ENCODE measurements at places on chromosomes 4 and X. TPM values are rescaled to one million over a fixed set of nuclear protein-coding genes. Genes with fewer than 3 reads are reported as not detected.

DNA sequence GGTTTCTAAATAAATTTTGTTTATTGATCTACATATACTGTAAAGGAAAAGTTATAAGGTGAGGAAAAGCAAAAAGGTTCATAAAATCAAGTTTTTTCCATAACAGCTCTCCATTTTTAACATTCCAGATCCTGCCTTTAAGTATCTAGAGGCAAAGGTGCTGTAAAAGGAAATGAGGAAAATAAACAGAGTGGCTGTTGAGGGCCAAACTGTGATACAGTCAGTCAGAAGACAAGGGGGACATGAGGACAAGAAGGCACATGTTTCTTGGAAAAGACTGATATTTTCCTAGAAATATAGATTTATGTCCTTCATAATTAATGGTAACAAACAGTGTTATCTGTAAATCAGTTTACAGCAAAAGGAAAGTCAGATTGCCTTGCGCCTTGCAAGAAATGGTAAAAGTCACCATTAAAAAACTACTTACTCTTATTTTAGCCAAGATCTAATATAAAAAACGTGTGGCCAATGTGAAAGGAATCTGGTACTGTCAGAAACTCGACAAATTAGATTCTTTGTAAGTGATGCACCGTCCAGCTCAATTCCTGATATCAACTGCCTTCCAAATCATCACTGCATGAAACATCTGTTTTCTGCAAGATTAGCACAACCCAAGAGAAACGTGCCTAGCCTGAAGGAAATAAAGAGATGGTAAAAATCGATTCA is 34.0 kb upstream of the VEGFD start:
- DNase-seq = no peak

GRCh38 chrX:17842769-17843525 is 18.2 kb downstream of the RAI2 start:
- no peak for DNase-seq

- peak; percentile 54 for DNase-seq
These were observed 405.6 kb downstream of the FAM47A start for GRCh38 chrX:33726281-33727160.

GRCh38 chr4:74967324-74967723 is 34.4 kb downstream of the PARM1 start:
- no peak for DNase-seq

- no peak for DNase-seq
These were observed 93.4 kb upstream of the SHOX start for GRCh38 chrX:537151-537550.

- peak; percentile 64 for DNase-seq
These were observed at the start of gene TRIM2 for GRCh38 chr4:153204247-153204671. TRIM2 (plus strand) TSS chr4:153204443; CDS start chr4:153204531, 88 bp downstream.

DNA sequence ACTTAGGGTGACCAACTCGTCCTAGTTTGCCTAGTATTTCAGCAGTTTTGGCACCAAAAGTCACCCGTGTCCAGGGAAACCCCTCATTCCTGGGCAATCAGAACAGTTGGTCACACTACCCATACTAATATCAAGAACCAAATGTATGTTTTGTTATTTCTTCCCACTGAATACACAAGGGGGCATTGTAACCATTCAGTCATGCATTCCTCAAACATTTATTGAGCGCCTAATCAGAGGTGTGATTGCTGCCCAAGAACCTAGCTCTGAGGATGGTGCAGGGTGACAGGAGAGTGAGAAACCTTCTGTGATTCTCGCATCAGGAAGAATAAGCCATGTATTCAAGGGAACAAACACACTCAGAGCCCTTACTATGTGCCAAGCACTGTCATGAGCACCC is 69.8 kb upstream of the RAI2 start:
- DNase-seq = no peak

- no peak for DNase-seq
These were observed 19.8 kb upstream of the PPARGC1A start for GRCh38 chr4:23909671-23910070.

- no peak for DNase-seq
These were observed 139.7 kb downstream of the TSPAN5 start for GRCh38 chr4:98518559-98519267.

GRCh38 chr4:8577046-8577445 is 3.1 kb upstream of the GPR78 start:
- DNase-seq = no peak

DNA sequence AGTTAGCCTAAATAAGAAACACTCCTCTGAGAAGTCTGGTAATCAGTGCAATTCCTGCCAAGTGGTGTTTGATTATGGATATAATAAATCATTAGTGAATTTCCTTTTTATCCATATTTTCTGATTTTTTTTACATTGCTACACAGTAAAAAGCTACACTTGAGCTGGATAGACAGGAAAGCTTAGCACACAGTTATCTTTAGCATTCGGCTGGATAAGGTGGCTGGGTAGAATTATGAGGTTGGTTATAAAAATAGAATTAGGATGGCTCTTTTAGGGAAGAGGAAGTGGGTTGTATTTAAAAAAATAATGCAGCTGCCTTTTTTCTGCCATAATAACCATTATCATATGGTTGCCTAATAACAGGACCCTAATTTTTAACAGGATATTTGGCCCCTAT is 460.6 kb downstream of the NAF1 start:
- DNase-seq = no peak

- DNase-seq = no peak
These were observed 550.9 kb upstream of the BOD1L1 start for GRCh38 chr4:14178421-14178820.

DNA sequence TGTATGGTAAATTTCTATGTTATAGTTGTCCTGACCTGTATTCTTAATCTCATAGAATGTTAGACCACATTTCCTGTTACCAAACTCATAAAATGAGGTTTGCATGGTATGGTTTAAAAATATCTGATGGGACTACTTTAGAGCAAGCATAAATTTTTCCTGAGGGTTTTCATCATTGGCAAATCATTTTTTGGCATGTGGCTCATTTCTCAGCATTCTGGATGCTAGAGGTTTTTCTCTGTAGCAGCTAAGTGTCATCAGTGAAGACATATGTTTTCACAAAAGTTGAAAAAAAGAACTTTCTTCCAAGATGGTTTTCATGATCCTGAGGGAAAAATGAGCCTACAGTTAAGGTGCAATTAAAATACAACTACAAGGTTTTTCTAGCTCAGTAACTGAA is 503.5 kb upstream of the FAM47C start:
- no peak for DNase-seq

GRCh38 chrX:45479196-45479834 is 278.6 kb upstream of the DIPK2B start:
- no peak for DNase-seq

DNA sequence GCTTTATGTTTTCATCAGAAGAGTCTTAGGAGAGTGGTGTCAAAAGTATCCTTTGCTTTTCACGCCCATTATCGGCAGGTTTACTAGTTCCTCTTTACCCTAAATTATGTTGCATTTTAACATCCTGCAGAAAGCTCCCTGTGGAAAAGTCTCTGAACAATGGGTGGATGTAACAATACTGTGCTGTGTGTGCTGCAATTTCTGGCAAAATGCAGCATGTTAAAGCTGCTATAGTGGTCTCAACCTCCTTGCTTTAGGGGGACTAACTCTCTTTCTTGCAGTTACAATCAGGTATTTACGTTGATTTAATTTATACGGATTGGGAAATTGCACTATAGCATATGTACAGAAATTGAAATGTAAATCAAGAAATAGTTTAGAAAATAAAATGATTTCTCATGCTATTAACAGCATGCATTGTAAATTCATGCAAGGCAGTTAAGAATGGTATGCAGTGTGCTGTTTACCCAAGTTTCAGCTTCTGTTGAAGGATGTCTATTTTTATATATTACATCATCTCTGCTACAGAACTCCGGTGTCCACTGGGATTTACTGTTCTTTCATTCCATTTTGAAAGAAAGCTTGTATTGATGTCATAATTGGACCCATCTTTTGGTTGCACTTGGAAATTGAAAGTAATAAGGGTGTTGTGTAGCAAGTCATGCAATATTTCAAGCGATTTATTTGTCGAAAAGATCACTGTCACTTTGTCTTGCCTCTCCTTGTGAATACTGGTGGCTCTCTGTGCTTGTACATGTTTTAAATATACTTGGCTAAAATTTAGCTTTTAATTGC is 145.7 kb downstream of the RAPGEF2 start:
- DNase-seq = no peak

- DNase-seq = no peak
These were observed 147.2 kb upstream of the SFRP2 start for GRCh38 chr4:153936121-153936520.

- DNase-seq = no peak
These were observed 35.9 kb upstream of the TAPT1 start for GRCh38 chr4:16262188-16262587.

- DNase-seq = no peak
These were observed 22.9 kb downstream of the ZFYVE28 start for GRCh38 chr4:2395584-2395983.

- no peak for DNase-seq
These were observed 14.1 kb downstream of the PSAPL1 start for GRCh38 chr4:7420661-7421040.

DNA sequence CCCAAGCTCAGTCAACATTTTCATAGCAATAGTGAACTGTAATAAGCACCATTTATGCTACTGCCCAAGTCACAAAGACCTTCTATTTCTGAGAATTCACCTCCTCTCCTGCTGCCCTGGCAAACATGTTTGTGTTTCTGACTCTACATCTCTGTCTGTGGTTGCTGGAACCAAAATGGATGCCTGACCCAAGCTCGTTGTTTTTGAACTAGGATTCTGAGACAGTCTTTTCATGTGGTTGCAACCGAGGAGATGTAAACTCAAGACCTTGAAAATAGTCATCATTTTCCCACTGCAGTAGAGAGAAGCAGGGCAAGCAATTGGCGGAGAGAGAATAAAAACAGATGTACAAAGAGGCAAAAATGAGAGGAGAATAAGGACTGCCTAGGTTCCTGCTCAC is 160.2 kb downstream of the RAB28 start:
- no peak for DNase-seq

- no peak for DNase-seq
These were observed 154.5 kb upstream of the GALNT7 start for GRCh38 chr4:173014113-173014558.

DNA sequence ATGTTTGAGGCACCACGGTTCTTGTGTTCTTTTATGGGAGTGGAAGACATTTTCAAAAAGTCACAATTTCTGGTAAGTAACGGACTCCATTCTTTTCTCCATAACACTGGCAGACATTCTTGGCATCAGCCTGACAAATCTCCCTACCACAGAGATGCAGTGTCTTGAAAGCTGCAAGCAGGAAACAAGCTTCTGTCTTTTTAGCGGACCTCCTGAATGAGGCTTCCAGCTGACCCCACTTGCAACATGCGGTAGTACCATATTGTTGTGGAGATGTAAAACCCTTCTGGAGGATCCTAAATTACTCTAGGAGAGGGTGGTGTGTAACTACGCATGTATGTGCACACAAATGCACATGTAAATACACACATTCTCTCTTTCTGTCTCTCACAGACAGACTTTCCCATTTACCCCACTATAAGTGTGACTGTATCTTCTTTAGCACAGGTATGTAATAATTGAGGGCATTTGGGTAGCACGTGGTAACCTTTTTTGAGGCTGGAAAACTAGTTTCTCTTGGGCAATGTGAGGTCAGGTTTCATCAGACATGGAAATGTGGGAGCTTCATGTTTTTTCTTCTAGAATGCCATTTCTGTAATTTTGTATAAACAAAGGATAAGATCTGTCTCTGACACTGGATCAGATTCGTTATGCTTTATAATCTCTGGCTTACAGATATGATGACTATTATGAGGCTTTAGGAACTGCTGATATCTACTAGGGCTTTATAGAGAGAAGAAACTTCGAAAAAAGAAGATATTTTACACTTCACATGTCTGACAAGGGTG is 130.1 kb downstream of the MGST2 start:
- no peak for DNase-seq

- DNase-seq = no peak
These were observed 613.5 kb downstream of the PCDH18 start for GRCh38 chr4:136918772-136919171.

- no peak for DNase-seq
These were observed 1627.4 kb downstream of the STIM2 start for GRCh38 chr4:28488021-28488420.

- no peak for DNase-seq
These were observed 414.9 kb upstream of the PITX2 start for GRCh38 chr4:111037591-111038360.

GRCh38 chr4:2689825-2690700 is 66.1 kb downstream of the TNIP2 start:
- DNase-seq = peak; percentile 27

- no peak for DNase-seq
These were observed 5.6 kb upstream of the TEC start for GRCh38 chr4:48275247-48275646.

DNA sequence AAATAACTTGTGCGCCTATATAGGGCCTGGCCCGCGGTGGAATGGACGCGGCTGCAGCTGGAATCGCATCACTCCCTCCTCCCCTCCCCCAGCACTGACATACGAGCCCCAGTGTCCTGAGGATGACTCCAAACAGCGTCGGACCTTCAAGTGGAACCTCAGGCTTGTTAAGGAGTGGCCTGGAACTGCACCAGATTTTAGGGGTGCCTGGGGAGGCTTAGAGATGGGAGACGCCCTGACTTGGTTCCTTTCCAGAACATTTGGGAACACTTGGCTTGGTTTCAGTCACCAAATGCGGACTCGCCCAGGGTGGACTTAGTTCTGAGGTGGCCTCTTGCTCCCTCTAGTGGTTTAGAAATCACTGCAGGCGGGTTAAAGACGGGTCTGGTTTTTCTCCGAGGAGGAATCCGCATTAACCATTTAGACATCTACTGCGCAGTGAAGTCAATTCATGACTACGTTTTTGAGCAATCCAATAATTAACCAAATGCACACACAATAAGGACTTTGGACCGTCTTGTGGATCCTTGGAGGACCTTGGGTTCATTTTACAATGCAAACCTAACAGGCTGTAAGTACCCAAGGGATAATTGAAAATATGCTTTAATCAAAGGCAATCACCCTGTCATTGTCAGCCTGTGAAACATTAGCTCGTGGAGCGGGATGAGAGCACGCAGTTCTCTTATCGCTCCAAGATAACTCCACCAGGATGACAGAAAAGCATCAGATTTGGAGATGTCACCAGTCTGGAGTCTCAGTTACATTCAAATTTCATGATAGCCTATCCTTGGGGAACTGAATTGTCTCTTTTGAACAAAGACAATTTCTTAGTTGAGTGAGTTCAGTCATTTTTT is 11.2 kb upstream of the PDGFRA start:
- peak; percentile 76 for DNase-seq

Gene OTUD6A
- total RNA-seq = not detected

Gene MAGEA2B
- total RNA-seq = not detected

Gene ABCG2
- total RNA-seq = 0.19 TPM

Gene NXF3
- not detected for total RNA-seq

Gene STPG2
- total RNA-seq = not detected

Gene WDR17
- total RNA-seq = 0.48 TPM

Gene MAGEA1
- total RNA-seq = not detected

Gene PCYT1B
- total RNA-seq = not detected

Gene XPNPEP2
- total RNA-seq = 0.44 TPM

Gene ARMCX4
- total RNA-seq = 4.4 TPM

Gene CDS1
- 0.37 TPM for total RNA-seq

Gene GPR34
- 4.3 TPM for total RNA-seq

Gene PCDH10
- total RNA-seq = 0.12 TPM
